ENCODE measurements at places on chromosomes 11 and 22. TPM values are rescaled to one million over a fixed set of nuclear protein-coding genes. Genes with fewer than 3 reads are reported as not detected.

Gene CFL1
- total RNA-seq = 2,425 TPM

Gene POU2AF3
- 0.53 TPM for total RNA-seq

Gene DNAJC24
- total RNA-seq = 10.9 TPM

Gene ESAM
- total RNA-seq = 13.3 TPM

Gene MS4A12
- total RNA-seq = not detected

Gene KCNQ1
- total RNA-seq = 0.19 TPM

Gene MTCH2
- 124 TPM for total RNA-seq

Gene HORMAD2
- total RNA-seq = not detected

Gene RASSF7
- 34.5 TPM for total RNA-seq

Gene BCL2L13
- total RNA-seq = 32.7 TPM

Gene GPR83
- total RNA-seq = 0.22 TPM

Gene SNU13
- 117 TPM for total RNA-seq

Data from A549 treated with RU486 at 1 μM for 4 hours (cell line).